ENCODE measurements at places on chromosomes 16 and 17.

- DNase-seq, result no peak
These were observed 115.9 kb downstream of the PHKB start for GRCh38 chr16:47577029-47577428.

GRCh38 chr17:40362696-40363110, 1.8 kb downstream of the GJD3 start:
- DNase-seq, result peak; percentile 92

DNA sequence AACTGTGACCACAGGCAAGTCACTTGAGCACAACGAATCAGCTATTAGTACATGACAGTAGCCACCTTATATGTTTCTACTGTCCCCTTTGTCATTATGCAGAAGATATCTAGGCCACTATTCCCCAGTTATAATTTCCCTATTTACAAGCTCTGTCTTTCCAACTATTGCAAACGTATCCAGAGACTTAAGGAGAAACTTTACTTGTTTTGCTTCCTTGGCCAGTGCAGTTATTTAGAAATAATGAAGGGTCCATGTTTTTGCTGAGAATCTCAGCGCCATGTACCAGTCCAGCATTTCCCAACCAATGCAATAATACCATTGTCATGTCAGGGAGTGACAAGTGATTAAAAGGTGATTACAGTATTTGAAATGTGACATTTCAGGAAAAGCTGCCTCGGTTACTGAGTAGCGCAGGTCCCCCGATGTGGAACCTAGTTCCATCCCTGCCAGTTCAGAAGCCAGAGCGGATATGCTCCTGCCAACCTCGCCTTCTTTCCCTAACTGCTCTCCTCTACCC, 743 bp downstream of the ZNF624 start:
- DNase-seq, result peak; percentile 33

GRCh38 chr17:68853439-68853838, 101.8 kb downstream of the ABCA8 start:
- DNase-seq, result no peak

- DNase-seq, result peak; percentile 14
These were observed 60.0 kb downstream of the CRISPLD2 start for GRCh38 chr16:84879569-84880487.

DNA sequence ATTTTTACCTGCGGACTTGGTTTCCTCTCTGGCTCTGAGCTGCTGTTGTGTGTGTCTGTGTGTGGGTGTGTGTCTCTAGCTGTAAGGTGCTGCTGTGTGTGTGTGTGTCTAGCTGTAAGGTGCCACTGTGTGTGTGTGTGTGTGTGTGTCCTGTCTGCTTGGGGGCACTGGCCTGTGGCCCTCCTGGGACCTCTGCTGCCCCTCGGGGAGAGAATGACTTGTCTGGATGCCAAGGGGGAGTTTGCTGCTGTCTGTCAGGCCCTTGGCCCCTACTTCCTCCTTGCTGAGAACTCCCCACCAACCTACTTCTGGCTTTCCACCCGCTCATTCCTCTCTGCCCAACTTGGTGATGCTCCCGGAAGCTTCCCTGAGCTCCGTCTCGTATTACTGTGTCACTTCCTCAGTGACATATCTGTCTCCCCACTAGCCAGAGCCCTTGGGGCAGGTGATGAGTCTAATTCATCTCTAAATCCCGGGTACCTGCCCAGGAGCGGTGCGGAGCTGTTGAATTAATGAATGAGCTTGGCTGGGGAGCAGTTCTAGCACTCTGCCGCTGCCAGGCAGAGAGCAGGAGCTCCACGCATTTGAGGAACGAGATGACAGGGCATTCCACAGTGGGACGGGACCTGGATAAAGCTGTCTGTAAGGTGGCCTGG, 3.5 kb upstream of the LASP1NB start:
- no peak for DNase-seq

- no peak for DNase-seq
These were observed 46.4 kb downstream of the MYH11 start for GRCh38 chr16:15810411-15810810.

GRCh38 chr16:7746941-7747340, 414.3 kb downstream of the RBFOX1 start:
- DNase-seq, result no peak

- DNase-seq, result no peak
These were observed 7.8 kb downstream of the SHCBP1 start for GRCh38 chr16:46613352-46613751.

DNA sequence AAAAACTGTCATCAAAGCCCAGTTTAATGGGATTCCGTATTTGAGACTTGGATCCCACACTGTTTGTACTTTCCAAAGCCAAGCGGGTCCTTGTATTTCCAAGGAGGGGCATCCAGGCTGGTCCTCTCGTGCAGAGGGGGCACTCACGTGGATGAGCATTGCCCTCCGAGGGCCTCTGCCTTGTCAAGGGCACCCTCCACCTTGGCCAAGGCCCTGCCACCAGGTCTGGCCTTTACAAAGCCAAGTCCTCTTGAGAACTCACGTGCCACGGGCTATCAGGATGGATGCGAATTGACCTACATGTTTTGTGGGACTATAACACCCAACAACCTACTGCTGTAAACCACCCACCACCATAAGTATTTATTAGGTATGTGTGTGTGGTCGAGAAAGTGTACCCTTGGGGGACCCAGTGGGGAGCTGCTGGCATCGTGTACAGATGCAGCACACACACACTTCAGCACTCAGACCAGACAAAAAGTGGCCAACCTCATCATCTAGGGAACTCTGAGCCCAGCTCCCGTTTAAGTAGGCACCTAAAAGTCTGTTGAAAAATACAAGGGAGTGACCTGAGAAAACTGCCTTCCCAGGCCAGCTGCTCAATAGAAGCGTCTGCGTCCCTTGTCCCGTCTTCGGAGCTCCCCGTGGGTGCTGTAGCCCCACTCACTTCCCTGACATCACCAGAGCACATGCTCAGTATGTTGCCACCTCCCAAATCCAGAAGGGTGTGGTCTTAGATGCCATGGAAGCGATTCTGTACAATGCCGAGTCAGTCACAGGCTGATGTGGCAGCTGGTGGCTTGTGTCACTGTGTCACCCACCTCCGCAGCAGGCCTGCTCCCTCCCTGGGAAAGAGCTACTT, 12.9 kb downstream of the MAP1LC3B start:
- DNase-seq, result peak; percentile 30

- DNase-seq, result no peak
These were observed 251.1 kb downstream of the SEC14L1 start for GRCh38 chr17:77391668-77392375.

GRCh38 chr16:14020141-14020540, 51.0 kb upstream of the MRTFB start:
- no peak for DNase-seq

DNA sequence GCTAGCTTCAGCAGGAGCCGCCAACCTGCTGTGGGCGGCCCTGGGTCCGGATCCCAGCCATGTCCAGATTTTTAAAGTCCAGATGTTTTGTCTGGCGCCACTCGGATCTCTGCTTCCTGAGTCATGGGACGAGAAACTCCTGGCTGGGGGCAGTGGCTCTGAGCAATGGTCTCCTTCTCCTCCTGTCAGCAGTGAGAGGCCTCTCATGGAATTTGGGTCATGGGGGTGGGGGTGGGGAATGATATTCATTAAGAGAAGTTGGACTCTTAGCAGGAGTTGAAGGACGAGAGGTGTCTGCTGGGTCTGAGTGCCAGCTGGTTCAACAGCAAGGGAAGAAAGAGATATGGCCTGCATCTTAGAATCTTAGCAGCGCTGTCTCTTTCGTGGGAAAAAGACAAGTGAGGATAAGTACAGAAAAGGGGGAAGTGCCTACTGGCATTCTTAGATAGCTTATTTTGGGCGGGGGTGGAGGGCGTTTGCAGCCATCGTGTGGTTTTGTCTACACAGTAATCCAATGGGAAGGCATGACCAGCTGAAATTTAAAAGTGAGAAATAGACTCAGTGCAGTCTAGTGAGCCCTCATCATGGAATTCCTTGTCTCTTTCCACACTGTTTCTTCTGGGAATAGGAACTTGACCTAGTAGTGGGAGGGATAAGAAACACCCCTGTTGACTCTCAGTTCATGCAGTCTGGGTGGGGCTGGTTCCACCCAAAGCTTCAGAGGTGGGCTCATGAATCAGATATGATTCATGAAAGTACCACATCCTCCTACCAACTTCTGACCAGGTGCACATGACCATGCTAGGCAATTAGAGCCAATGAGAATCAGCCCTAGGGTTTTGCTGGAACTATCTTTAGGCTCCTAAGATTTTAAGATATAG, 80.5 kb downstream of the MYH13 start:
- peak; percentile 49 for DNase-seq

- no peak for DNase-seq
These were observed 1.0 kb upstream of the ADGRG3 start for GRCh38 chr16:57667048-57667525.

GRCh38 chr16:2846511-2847310, 11.3 kb downstream of the PRSS22 start:
- DNase-seq, result no peak

DNA sequence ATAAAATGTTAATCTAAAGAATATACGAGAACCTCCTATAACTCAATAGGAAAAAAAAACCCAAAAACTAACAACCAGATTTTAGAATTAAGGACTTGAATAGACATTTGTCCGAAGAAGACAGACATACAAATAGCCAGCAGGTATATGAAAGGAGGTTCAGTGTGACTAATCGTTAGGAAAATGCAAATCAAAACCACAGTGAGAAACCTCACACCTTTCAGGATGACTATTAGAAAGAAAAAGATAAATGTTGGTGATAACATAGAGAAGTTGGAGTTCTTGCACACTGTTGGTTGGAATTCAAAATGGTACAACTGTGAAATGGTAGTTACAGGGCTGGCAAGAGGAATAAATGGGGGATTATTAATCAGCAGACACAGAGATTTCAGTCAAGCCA, 339.0 kb downstream of the TMEM114 start:
- DNase-seq, result no peak

DNA sequence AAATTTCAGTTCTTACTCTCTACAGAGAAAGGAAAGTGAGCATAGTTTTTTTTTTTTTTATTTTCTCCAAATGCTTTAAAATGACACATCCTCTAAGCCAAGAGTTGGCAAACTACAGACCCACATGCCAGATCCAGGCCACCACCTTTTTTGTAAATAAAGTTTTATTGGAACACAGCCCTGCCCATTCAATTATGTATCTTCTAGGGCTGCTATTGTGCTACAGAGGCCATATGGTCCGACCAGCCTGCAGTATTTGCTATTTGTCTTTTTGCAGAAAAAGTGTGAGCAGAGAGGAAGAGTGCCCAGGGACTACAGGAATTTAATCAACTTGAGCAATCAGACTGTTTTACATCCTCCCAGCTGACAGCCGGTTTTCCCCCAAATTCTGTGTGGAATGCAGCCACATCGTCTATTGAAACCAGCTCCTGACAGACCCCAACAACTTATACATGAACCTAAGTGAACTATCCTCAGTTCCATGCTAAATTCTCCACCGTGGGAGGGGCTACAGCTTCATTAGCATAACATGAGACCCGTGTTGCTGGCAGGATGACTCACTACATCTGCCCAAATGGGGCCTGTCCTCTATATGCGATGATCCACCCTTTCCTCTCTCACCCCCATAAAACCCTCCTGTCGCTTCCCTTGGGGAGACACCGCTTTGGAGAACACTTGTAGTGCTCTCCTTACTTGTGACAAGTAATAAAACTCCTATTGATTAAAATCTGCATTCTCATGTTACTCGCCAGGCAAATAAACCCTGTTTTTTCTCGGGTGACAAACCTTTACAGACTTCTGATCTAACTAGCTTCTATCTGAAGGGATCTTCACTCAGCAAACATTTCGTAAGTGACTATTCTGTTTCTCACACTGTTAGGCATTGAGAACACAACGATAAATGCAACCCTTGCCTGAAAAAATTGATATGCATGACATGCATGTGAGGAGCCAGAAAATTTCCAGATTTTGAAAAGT, 149.4 kb upstream of the HS3ST3A1 start:
- DNase-seq, result peak; percentile 67

- no peak for DNase-seq
These were observed 7.0 kb upstream of the RNF157 start for GRCh38 chr17:76247304-76247703.

GRCh38 chr17:41733348-41734138, 900 bp downstream of the HAP1 start:
- no peak for DNase-seq

GRCh38 chr16:88387941-88388627, 5.3 kb downstream of the ZNF469 start:
- DNase-seq, result no peak
